Astrocyte of the spinal cord (primary cell): ENCODE measurements at places on chromosomes 16 and 17.

DNA sequence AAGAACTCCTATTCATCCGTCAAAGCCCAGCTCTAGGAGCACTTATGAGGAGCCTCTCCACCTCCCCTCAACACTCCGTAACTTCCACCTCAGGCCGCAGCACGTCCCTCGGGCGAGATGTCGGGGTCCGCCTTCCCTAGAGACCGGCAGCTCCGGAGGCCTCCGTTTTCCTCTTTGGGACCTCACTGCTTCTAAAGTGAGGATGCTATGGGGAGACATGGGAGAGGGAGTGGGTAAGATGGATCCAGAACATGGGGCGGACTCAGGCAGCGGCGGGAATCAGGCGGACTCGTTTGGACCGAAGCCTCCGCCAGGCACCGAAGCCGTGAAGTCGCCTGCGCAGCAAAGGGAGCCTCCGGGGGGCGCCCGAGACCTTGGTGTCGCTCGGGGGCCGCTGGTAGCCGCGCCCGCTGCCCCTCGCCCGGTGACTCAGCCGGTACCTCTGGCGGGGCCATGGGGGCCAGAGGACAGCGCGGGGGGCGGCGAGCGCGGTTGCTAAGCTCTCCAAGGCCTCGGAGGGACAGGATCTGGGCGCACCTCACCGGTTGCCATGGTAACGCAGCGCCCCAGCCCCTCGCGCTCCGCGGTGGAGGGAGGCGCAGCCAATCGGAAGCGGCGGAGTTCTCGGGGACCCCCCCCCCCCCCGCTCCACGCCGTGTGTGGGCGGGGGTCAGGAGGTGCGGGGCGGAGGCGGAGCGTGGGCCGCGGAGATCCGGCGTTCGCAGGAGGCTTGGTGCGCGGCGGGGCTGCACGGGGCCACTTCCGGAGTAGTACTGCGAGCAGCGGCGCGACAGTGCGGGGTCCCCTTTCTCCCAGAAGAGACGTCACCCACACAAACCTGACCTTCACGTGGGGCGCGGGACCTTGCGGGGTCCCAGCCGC is 1.3 kb upstream of the HIC1 start:
- DNase-seq: peak; percentile 83

- no peak for DNase-seq
These were observed 4.8 kb downstream of the GLIS2 start for GRCh38 chr16:4320571-4321137.

DNA sequence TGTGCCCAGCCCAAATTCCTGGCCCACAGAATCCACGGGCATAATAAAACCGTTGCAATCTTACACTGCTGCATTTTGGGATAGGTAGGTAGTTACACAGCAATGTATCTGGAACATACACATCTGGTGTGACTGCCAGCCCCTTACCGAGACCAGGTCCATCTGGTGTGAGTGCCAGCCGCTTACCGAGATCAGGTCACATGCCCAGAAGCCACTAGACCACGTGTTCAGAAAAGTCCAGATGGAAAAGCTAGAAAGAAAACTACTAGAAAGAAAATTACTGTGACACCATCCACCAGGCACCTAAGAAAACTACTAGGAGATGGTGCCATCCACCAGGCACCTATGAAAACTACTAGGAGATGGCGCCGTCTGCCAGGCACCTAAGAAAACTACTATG is 19.4 kb downstream of the PIK3R5 start:
- no peak for DNase-seq

DNA sequence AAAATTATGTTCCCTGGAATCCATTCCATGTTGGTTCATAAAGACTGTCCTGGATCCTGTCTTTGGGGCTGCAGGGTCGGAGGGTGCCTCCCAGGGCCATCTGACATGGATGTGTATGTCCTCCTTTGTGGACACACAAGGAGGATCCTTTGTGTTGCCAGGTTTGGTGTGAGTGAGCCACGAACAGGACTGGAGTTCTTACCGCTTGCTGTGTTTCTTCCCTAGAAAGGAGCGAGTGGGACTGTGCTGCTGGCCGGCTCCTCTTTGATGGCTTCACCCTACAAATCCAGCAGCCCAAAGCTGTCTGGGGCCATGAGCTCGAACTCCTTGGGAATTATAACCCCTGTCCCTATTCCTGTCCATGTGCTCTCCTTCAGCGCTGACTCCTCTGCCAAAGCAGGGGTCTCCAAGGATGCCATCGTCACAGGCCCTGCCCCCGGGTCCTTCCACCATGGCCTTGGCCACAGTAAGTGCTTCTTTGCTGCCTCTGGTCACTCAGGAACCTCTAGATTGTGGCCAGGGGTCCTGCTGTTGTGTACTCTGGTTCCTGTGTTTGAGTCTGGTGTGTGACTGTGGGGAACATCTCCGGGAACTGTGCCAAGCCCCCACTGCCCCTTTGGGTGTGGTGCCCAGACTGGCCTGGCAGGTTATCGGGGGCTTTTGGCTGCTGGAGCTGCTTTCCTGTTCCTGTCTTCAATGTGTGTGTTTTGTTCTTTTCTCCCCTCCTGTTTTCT is 29.5 kb downstream of the UBN1 start:
- DNase-seq: no peak

DNA sequence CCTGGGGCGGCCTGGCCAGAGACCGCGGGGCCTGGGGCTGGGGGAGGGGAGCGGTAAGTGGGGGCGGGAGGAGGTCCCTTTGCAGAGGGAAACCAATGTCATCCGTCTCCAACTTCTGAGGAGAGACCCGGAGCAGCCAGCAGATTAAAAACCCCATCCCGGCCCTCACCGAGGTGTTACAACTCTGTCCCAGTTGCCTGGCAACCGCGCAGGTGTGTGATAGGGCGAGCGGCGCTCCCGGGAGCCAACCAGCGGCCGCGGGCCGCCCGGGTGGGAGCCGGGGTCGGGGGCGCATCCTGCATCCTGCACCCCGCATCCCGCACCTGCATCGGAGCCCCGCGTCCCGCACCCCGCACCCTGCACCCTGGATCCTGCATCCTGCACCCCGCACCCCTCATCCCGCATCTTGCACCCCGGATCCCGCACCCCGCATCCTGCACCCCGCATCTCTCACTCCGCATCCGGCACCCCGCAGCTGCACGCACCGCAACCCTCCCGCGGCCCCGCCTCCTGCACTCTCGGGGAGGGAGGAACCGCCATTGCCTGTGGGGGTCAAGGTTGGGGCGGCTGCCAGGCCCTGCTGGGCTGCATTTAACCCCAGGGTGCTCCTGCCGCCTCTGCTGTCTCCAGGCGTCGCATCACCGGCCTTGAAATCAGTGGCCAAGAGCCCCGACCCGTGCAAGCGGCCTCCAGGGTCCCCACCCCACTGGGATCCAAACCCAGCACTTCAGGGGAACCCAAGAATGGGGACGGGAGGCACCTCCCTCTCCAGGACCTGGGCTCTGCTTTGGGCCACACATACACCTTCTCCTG is 47.3 kb downstream of the RTN4RL1 start:
- DNase-seq: no peak

DNA sequence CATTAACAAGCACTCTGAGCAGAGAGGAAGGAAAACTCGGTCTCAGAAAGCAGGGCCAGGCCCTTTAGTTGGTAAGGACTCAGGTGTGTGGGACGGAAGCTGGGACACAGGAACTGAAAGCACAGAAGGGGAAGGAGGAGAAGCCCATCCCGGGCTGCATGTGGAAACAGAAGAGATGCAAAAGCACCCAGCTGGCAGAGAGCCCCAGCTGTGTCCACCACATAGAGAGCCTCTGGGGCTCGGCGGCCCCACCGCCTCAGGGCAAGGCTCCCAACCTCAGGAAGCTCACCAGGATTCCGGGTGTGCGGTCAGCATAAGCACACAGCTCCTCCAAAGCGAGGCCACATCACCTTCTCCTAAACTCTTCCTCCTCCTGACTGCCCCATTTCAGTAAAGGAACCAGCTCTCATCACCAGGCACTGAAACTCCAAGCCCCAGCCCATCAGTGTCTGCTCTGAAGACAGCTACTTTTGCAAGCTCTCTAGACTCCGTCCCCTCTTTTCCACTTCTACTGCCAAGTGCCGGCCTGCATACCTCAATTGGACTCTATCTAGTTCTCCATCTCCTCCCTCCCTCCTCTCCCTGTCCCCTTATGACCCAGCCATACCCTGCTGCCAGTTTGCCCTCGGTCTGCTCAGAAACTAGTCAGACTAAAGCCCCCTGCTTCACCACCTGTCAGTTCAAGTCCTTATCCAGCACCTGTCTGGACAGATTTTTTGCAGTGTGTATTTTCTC is 6.0 kb downstream of the ST3GAL2 start:
- DNase-seq: no peak

DNA sequence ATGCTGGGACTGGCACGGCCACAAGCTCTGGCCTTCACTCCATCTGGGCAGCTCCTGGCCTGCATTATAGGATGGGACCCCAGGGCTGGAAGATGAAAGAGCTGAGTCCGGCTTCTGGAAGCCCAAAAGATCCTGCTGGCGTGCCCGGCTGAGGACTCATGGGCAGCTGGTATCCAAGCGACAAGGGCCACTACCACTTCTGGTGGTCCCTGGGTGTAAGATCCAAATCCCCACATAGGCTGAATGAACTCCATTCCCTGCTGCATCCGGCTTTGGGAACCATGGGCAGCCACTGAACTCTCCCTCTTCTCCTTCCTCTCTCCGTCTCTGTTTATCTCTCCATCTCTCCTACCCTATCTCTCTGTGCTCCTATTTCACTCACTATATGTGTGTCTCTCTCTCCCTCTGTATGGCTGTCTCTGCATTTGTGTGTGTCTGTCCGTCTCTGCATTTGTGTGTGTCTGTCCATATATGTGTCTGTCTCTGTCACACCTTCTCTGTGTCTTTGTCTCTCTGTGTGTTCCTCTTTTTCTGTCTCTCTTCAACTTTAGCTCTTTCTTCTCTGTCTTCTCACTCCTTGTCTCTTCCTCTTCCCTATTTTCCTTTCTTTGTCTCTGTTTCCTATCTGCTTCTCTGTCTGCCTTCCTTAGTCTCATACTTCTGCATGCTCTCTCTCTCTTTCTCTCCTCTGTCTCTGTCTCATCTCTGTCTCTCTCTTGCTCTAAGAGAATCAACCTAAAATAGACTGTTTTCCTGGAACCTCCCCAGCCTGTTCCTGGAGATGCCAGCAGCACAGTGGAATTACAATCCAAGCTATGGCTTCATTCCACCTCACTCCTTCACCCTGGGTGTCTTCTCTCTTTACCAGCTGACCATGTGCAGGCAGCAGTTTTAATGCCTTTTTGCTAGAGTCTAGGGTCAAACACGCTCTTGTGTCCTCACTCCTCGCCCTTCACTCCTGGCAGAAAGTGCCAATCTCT is 60.4 kb upstream of the IRX6 start:
- DNase-seq: no peak

- no peak for DNase-seq
These were observed 99.2 kb downstream of the NTN1 start for GRCh38 chr17:9120471-9120870.
